ENCODE measurements at places on chromosomes 1 and 21. TPM values are rescaled to one million over a fixed set of nuclear protein-coding genes. Genes with fewer than 3 reads are reported as not detected.
A peak's percentile ranks its signal among the peaks of the same experiment; 100 is the strongest.

Gene ARMH1
- 0.70 TPM for total RNA-seq

GRCh38 chr1:119188926-119189325 is 48.5 kb upstream of the WARS2 start:
- DNase-seq = no peak

GRCh38 chr1:150561254-150561973 is 12.2 kb downstream of the ADAMTSL4 start:
- peak; percentile 97 for DNase-seq

Gene LCE3E
- not detected for total RNA-seq

Measured in cardiac septum (tissue), 1 donor.